ENCODE measurements at places on chromosomes 3 and 15. TPM values are rescaled to one million over a fixed set of nuclear protein-coding genes. Genes with fewer than 3 reads are reported as not detected.

Gene EPHB1
- polyA plus RNA-seq, result not detected

Gene CPNE9
- polyA plus RNA-seq, result 0.67 TPM

Gene AGTR1
- polyA plus RNA-seq, result not detected

Gene PP2D1
- 0.60 TPM for polyA plus RNA-seq

Gene NMNAT3
- 5.6 TPM for polyA plus RNA-seq

Gene CPLX3
- polyA plus RNA-seq, result not detected

Gene ZPLD1
- polyA plus RNA-seq, result not detected

Gene EPHB3
- polyA plus RNA-seq, result 0.35 TPM

Gene APOD
- not detected for polyA plus RNA-seq

Gene SERPINI2
- polyA plus RNA-seq, result not detected

Gene ARL6
- 4.1 TPM for polyA plus RNA-seq

Gene BTLA
- 13.3 TPM for polyA plus RNA-seq

Gene NUP210
- 52.6 TPM for polyA plus RNA-seq

Gene CCDC54
- polyA plus RNA-seq, result not detected

Gene FRMD4B
- 0.59 TPM for polyA plus RNA-seq

Gene DZIP1L
- polyA plus RNA-seq, result not detected

Gene SCAANT1
- not detected for polyA plus RNA-seq

Gene PCLAF
- not detected for polyA plus RNA-seq

Gene DGKG
- not detected for polyA plus RNA-seq

All from naive thymus-derived CD4-positive, alpha-beta T cell (primary cell).